ENCODE measurements at places on chromosomes 11 and 22.

- DNase-seq: no peak
These were observed 21.0 kb upstream of the GNB1L start for GRCh38 chr22:19875531-19876313.

DNA sequence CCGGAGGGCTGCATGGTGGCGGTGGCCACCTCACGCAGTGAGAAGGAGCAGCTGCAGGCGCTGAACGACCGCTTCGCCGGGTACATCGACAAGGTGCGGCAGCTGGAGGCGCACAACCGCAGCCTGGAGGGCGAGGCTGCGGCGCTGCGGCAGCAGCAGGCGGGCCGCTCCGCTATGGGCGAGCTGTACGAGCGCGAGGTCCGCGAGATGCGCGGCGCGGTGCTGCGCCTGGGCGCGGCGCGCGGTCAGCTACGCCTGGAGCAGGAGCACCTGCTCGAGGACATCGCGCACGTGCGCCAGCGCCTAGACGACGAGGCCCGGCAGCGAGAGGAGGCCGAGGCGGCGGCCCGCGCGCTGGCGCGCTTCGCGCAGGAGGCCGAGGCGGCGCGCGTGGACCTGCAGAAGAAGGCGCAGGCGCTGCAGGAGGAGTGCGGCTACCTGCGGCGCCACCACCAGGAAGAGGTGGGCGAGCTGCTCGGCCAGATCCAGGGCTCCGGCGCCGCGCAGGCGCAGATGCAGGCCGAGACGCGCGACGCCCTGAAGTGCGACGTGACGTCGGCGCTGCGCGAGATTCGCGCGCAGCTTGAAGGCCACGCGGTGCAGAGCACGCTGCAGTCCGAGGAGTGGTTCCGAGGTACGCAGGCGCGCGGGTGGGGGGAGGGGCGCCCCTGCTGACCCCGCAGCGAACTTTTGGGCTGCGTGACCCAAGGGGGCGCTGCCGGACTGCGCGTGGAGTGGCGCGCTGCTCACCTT is 670 bp downstream of the NEFH start:
- no peak for DNase-seq

DNA sequence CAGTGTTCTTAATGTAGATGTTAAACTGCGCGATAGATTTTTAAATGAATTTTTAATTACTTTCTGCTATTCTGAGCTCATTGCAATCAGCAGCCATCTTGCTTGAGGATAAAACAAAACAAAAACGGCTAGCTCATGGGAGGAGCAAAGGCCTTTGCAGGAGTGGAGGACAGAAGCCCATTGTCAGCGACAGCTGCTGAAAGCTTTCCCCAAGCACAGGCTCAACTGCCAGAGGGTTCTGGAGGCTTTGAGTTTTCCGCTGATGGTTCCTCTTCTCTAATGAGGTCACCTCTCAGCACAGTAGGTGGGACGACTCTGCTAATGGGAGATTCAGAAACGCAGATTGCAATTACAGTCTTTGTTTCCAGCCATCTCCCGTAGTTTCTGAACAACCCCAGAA is 167.1 kb upstream of the TTC12 start:
- DNase-seq: no peak

DNA sequence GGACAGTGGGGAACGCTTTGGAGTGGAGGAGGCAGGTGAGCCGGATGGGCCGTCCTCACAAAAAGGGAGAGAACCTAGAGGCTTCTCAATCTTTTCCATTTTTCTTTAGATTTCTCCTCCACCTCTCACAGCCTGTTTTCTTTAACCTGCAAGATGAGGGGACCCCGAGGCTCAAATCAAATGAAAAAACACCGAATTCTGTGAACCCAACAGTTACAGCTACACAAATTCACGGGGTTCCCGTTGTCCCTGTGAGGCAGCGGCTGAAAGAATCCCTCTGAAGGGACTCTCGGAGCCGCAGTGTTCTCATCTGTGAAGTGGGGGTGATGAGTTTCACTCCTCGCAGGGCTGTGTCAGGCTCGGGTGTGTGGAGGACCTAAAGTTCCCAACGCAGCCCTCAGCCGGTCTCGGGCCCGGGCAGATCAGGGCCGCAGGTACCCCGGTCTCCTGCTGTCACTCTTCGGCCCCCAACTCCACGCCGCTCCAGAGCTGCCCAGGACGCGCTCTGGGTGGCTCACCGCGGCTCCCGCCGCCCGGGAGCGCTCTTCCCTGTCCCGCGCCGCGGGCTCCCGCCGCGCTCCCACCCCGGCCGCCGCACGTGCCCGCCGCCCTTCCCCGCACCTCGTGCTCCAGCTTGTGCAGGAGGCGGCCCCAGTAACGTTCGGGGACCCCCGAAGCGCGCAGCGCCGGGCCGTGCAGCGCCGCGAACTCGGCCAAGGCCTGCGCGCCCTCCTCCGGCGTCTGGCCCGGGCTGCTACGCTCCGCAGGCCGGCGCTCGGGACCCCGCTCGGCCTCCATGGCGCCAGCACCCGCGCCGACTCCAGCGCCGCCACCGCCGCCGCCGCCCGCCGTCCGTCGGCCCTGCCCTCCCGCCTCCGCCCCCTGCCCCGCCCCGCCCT is at the start of gene TTLL12:
Gene TTLL12, minus strand, starts transcription at position 863 of the 899 bp plus-strand sequence. Its CDS starts 65 bp downstream, at position 798.
- no peak for DNase-seq

DNA sequence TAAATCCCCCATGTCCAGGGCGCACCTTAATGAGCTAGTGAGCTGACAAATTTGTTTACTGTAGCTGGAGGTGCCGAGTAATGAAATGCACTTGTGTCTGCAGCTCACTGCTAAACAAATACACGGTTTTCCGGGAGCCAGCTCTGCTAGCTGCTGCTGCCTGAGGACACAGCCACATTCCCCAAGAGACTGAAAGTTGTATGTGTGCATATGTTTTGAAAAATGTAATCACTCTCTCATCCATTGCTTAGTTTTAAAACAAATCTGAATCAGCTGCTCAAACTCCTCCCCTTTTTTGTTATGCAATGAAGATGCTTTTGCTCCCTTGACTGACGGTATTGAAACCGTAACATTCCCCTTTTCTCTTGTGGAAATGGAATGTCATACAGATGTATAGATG is 62.4 kb upstream of the NNMT start:
- no peak for DNase-seq

- no peak for DNase-seq
These were observed 12.7 kb downstream of the C11orf91 start for GRCh38 chr11:33687733-33688479.

- DNase-seq: no peak
These were observed 26.9 kb upstream of the TP53I11 start for GRCh38 chr11:44977493-44977984.
